Mesothelial cell of epicardium (in vitro differentiated cells): ENCODE measurements at places on chromosomes 2 and 18. TPM values are rescaled to one million over a fixed set of nuclear protein-coding genes. Genes with fewer than 3 reads are reported as not detected.

DNA sequence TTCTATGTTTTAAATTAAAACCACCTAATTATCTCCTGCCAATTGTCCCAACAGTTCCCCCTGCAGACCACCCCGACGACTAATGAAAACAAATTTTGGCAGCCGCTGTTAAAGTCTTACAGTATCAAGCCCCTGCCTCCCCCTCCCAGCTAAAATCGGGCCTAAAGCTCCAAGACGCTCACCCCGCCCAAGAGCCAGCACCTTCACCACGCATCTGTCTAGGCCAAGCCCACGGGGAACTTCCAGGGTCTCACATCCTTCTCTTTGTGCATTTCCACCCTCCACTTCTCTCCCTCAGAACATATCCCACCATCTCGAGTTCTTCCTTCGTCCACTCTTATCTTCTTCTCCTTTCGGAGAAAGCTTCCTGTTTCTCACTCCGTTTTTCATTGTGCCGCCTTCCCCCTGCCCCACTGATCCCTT is 445 bp downstream of the PRPF40A start:
- H3K4me1 ChIP-seq = peaks cover 41% of the 10 kb centered on the region
- peak overlapping the region; percentile 96 for H3K4me3 ChIP-seq
- H3K27ac ChIP-seq = peak overlapping the region; percentile 99
- no peak for DNase-seq

DNA sequence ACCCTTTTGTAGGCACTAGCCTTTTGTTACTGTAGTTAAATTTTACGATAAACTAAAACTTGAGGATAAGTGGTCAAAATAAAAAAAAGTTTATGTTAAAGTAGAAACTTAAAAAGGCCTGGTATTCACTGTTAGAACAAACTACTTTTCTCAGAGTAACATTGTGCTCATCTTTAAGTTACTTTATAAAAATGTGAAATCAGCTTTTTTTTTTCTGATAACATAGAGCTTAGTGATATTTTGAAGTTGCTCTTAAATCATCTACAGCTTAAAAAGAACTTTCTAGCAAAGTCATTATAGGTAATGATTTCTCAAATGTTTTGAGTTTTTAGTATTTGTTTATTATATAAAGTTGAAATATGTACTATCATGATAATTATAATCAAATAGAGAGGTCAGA is 125.3 kb downstream of the CAMKMT start:
- no peaks in the 10 kb centered on the region for H3K4me1 ChIP-seq
- no peaks in the 10 kb centered on the region for H3K36me3 ChIP-seq
- H3K4me3 ChIP-seq = no peak overlapping the region
- DNase-seq = no peak
- H3K27ac ChIP-seq = no peak overlapping the region
- no peaks in the 10 kb centered on the region for H3K27me3 ChIP-seq

DNA sequence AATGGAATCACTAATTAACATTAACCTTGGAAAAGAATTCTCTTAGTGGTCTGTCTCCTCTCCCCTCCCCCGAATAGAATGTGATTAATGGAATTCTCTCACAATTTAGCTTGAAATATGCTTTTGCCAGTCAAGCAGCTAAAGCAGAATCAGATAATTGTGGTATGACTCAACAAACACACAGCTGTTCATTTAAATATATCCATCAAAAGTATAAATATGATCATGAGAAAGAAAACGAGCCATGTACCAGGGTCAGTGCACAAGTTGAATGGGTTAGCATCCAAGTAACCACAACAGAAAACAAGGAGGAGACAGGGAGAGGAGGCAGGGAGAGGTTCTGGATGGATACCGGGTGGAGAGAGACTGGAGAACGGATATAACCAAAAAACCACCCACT is 66.9 kb downstream of the ACVR1 start:
- no peaks in the 10 kb centered on the region for H3K27me3 ChIP-seq
- peaks cover 9% of the 10 kb centered on the region for H3K36me3 ChIP-seq
- H3K27ac ChIP-seq = peak overlapping the region; percentile 5

GRCh38 chr2:165193178-165193777 is 10.6 kb downstream of the SCN3A start:
- H3K4me1 ChIP-seq = no peaks in the 10 kb centered on the region
- no peak for DNase-seq
- H3K36me3 ChIP-seq = no peaks in the 10 kb centered on the region
- H3K27me3 ChIP-seq = peaks cover 19% of the 10 kb centered on the region
- H3K27ac ChIP-seq = no peak overlapping the region
- H3K4me3 ChIP-seq = no peak overlapping the region

- no peak overlapping the region for H3K27ac ChIP-seq
- H3K4me3 ChIP-seq = no peak overlapping the region
- DNase-seq = no peak
- H3K36me3 ChIP-seq = no peaks in the 10 kb centered on the region
Observed at GRCh38 chr18:78601349-78601748, 378.3 kb upstream of the SALL3 start.

DNA sequence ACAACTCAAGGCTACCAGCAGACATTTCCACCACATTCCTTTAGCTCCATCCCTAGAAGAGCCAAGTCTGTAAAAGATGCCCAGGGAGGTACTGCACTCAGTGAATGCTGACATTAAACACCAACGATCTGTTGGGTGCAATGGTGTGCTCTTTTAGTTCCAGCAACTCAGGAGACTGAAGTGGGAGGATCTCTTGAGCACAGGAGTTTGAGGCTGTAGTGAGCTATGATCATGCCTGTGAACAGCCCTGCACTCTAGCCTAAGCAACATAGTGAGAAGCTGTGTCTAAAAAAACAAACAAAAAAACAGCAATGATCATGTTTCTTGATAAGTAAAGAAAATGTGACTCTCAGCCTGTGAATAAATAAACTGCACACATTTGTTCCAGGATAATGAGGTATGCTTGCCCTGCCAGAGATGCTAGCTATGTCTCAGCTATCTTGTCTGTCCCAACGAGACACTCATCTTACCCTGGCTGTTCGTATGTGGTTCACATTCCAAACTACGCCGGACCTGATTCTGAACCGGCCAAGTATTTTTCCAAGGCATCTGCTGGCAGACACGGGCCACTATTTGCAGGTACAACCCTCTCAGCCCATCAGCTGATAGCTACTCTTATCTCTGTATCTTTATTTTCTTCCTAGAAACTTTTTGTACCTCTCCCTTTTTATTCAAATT is 21.8 kb downstream of the TMEM182 start:
- no peak for DNase-seq
- no peaks in the 10 kb centered on the region for H3K27me3 ChIP-seq
- H3K4me1 ChIP-seq = peaks cover 2% of the 10 kb centered on the region
- no peak overlapping the region for H3K27ac ChIP-seq
- H3K36me3 ChIP-seq = peaks cover 2% of the 10 kb centered on the region
- no peak overlapping the region for H3K4me3 ChIP-seq

DNA sequence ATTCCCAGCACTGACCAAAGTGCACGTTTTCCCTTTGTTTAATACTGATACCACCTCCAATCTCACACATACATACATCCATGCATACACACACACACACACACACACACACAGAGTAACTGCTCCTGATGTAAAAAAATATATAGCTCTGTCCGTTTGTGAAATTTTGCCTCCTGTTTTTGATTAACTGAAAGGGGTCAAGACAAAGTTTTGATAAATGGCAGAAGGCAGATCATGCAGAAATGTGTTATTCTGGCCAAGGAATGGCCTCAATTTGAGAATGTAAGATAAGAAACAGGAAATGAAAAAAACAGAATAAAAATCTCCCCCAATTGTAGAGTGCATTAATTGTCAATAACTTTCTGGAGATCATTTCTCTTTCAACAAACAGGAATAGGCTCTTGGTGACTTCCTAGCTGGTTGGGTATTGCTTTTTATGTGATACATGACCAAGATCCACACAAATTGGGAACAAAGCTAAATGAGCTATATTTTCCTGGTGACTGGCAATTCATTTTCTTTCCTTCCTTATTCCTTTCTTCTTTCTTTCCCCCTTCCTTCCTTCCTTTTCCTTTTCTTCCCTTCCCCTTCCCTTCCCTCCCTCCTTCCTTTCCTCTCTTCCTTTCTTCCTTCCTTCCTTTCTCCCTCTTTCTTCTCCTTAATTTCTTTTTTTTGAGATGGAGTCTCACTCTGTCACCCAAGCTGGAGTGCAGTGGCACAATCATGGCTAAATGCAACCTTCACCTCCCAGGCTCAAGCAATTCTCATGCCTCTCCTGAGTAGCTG is 88.9 kb upstream of the PMAIP1 start:
- H3K36me3 ChIP-seq = no peaks in the 10 kb centered on the region
- H3K4me1 ChIP-seq = peaks cover 5% of the 10 kb centered on the region

- H3K4me3 ChIP-seq = peak overlapping the region; percentile 69
- no peaks in the 10 kb centered on the region for H3K27me3 ChIP-seq
- DNase-seq = peak; percentile 58
- no peaks in the 10 kb centered on the region for H3K36me3 ChIP-seq
Observed at GRCh38 chr2:47272031-47272864, 117.1 kb upstream of the STPG4 start.

GRCh38 chr18:58186258-58186948 is 142.4 kb downstream of the NEDD4L start:
- peaks cover 35% of the 10 kb centered on the region for H3K4me1 ChIP-seq
- DNase-seq = no peak
- H3K4me3 ChIP-seq = no peak overlapping the region

DNA sequence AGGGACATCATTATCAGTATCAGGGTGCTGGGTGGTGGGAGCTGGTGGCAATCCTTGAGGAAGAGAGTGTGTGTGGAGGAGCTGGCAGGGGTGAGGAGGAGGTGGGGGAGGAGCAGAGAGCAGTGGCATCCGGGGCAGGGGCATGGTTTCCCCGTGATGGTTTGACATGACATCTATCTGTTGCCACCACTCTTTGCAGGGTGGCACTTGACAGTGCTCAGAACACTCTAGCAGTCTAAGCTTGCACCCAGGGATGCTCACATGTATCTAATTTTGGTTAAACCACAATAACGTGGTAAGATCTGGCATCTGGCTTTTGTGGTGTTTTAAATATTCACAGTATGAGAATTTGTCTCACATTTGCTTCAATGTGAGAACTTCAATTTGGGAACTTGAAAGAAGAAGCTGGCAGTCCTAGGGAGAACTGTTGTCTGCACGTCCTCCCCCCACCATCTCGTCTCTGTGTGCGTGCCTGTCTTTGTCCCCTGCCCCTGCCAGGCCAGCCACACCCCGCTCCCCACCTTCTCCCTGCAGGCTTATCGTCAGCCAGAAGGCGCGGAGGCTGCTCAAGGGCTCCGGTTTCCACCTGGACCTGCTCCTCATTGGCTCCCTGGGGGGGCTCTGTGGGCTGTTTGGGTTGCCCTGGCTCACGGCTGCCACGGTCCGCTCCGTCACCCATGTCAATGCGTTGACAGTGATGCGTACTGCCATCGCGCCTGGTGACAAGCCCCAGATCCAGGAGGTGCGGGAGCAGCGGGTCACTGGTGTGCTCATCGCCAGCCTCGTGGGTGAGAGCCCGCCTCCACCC is 11.7 kb downstream of the SLC4A3 start:
- peaks cover 12% of the 10 kb centered on the region for H3K4me1 ChIP-seq
- no peak for DNase-seq
- no peak overlapping the region for H3K4me3 ChIP-seq
- H3K27me3 ChIP-seq = peaks cover 3% of the 10 kb centered on the region
- H3K27ac ChIP-seq = no peak overlapping the region

GRCh38 chr18:8630546-8630945 is 21.3 kb downstream of the RAB12 start:
- no peak overlapping the region for H3K4me3 ChIP-seq
- peaks cover 11% of the 10 kb centered on the region for H3K4me1 ChIP-seq
- no peak for DNase-seq
- H3K36me3 ChIP-seq = peaks cover 19% of the 10 kb centered on the region

GRCh38 chr2:16162491-16163040 is 222.2 kb downstream of the MYCN start:
- no peaks in the 10 kb centered on the region for H3K36me3 ChIP-seq
- peaks cover 2% of the 10 kb centered on the region for H3K4me1 ChIP-seq
- no peak for DNase-seq
- H3K4me3 ChIP-seq = no peak overlapping the region

- peaks cover 1% of the 10 kb centered on the region for H3K27me3 ChIP-seq
- DNase-seq = no peak
- H3K4me1 ChIP-seq = peaks cover 14% of the 10 kb centered on the region
- no peaks in the 10 kb centered on the region for H3K36me3 ChIP-seq
- no peak overlapping the region for H3K27ac ChIP-seq
Observed at GRCh38 chr2:28595323-28595722, 99.5 kb downstream of the PLB1 start.

GRCh38 chr2:223591596-223591995 is 10.6 kb downstream of the SCG2 start:
- no peaks in the 10 kb centered on the region for H3K4me1 ChIP-seq
- DNase-seq = no peak
- peaks cover 5% of the 10 kb centered on the region for H3K27me3 ChIP-seq
- no peaks in the 10 kb centered on the region for H3K36me3 ChIP-seq
- no peak overlapping the region for H3K4me3 ChIP-seq

DNA sequence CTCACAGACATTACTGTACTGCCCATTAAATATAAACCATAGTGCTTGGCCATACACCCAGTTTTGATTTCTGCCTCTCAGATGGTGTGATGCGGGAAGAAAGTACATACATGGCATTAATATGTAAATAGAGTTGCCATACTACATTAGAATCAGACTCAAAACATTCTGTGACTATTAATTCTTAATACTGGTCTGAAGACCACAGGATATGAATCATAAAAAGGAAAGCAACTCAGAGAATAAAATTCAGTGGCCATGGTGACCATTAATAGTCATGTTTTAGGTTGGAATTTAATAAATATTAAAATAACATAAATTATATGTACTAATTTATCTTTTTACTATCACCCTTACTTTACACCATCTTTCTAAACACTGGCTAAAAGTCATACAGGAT is 33.0 kb upstream of the WDR75 start:
- DNase-seq = no peak
- peak overlapping the region; percentile 89 for H3K27ac ChIP-seq
- no peaks in the 10 kb centered on the region for H3K27me3 ChIP-seq
- peak overlapping the region; percentile 48 for H3K4me3 ChIP-seq
- H3K4me1 ChIP-seq = peaks cover 56% of the 10 kb centered on the region

DNA sequence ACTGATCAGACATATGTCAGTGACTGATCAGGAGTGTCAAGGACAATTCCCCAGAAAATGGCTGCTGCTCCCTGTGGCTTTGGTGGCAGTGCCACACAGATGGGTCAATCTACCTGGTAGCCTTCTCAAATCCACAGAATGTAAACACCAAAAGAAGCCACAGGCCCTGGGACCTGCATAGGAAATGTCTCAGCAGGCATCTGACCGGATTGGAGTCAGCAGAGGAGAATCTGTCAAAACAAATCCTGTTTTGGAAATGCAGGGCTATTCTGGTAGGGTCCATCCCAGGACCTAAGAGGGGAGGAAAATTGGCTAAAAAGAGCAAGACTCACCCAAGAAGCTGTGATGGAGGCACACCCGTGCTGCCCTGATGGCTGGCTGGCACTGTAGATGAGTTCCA is 189.7 kb downstream of the TMEM247 start:
- H3K27ac ChIP-seq = no peak overlapping the region
- peaks cover 5% of the 10 kb centered on the region for H3K4me1 ChIP-seq
- no peak overlapping the region for H3K4me3 ChIP-seq
- no peaks in the 10 kb centered on the region for H3K36me3 ChIP-seq
- DNase-seq = no peak

NEU2 gene
- total RNA-seq = not detected in 3 replicates

DPP4 gene
- total RNA-seq = 7.2 to 8.2 TPM (median 7.6 TPM) in 3 replicates

CHRNG gene
- total RNA-seq = 0.11 TPM in 1 of 3 replicates, not detected in the others

IMMT gene
- total RNA-seq = 70.4 to 74.2 TPM (median 72.6 TPM) in 3 replicates

RASGRP3 gene
- 0.58 to 0.75 TPM (median 0.66 TPM) in 3 replicates for total RNA-seq

COPS8 gene
- 54.5 to 59.8 TPM (median 59.7 TPM) in 3 replicates for total RNA-seq

FAM237A gene
- not detected in 3 replicates for total RNA-seq

CRACDL gene
- 1.1 to 1.7 TPM (median 1.7 TPM) in 3 replicates for total RNA-seq

DAW1 gene
- not detected in 3 replicates for total RNA-seq

SLC4A3 gene
- 23.6 to 25.7 TPM (median 25.7 TPM) in 3 replicates for total RNA-seq

KCNE4 gene
- 9.0 to 9.3 TPM (median 9.2 TPM) in 3 replicates for total RNA-seq

PLB1 gene
- 1.1 to 2.2 TPM (median 1.2 TPM) in 3 replicates for total RNA-seq

EGR4 gene
- 0.34 to 0.49 TPM (median 0.36 TPM) in 3 replicates for total RNA-seq

REG1B gene
- not detected in 3 replicates for total RNA-seq

RAX gene
- not detected in 3 replicates for total RNA-seq
